Natural killer cell treated with Interleukin-12 subunit alpha and Interleukin-12 subunit beta and Interleukin-15 and Interleukin-18, amount 100 ng/mL, for 72 hours (primary cell): ENCODE measurements at places on chromosomes 1 and 21.
A peak's percentile ranks its signal among the peaks of the same experiment; 100 is the strongest.

DNA sequence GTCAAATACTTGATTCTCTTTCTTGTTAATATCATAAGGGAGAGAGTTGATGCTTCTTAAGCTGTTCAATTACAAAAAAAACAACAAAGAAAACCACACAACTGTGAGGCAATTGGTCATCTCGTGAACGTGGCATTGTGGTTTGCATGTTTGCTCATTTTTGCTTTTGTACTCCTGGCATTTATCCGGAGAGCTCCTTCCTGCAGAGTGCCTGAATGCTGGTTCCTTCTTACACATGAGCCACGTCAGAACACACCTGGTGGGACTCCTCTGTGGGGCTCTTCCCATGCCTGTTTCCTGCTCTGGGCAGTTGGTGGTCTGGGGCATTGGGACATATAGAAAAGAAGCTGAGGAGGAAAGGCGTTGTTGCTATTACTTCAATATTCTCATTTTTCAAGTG is 25.7 kb downstream of the KCNK1 start:
- no peak for DNase-seq

GRCh38 chr1:8222789-8223188 is 95.1 kb upstream of the SLC45A1 start:
- DNase-seq, result no peak

DNA sequence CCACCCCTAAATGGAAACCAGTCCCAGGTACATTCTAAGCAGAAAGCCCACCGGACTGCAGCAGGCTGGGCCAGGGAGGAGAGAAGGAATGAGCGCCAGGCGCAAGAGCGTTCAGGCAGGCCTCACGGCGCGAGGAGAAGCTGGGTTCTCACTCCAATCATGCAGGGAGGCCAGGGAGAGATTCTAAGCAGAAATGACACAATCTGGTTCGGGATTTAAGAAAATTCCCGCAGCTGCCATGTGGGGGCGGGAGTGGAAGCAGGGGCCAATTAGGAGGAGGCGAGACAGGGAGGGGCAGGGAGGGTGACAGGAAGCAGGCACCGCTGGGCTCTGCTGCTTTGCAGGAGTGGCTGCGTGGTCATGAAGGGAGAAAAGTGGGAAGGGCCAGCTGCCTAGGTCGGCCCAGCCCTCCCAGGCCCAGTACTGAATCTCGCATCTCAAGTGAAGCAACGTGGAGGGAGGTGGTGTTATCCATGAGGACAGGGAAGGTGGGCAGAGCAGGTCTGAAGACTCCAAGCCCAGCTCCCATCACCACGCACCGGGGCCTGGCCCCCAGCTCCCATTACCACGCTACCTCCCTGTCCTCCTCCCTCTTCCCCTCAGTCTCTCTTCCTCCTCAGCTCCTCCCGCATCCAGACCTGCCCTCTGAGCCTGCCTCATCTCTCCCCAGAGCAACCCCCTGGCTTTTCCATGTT is 11.8 kb downstream of the NPHP4 start:
- DNase-seq, result no peak

- DNase-seq, result peak; percentile 75
Observed at GRCh38 chr1:205805082-205805711, 7.8 kb downstream of the SLC41A1 start.

DNA sequence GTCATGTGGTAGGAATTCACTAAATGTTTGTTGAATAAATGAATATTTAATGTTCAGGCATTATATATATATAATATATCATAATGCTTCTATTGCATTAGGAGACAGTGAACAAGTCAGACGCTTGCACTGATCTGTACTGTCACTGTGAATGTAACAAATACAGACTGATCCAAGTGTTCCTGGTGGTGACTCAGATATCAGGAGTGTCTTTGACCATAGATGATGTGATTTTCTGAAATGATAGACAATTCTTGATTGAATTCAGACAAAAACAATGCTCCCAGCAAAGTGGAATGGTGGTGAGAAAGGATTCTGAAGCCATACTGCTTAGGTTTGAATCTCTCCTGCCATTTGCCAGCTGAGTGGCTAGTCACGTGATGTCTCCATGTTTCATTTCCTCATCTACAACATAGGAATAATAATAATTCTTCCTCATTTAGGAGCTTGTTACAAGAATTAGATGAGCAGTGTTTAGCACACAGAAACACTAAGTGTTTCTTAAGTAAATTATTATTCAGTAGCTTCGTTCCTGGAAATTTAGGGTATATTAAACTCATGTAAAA is 71.0 kb downstream of the OLFML2B start:
- no peak for DNase-seq

DNA sequence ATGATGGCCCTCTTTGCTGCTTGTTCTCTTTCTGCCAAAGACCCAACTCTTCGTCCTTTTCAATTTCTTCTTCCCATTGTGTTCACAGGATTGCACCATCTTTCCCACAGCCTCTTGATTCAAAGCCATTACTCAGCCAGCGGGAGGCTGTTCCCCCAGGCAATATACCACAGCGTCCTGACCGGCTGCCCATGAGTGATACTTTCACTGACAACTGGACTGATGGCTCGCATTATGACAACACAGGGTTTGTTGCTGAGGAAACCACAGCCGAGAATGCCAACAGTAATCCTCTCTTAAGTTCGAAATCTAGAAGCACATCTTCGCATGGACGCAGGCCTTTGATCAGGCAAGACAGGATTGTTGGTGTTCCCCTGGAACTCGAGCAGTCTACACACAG is 167.4 kb downstream of the LRRC40 start:
- no peak for DNase-seq

DNA sequence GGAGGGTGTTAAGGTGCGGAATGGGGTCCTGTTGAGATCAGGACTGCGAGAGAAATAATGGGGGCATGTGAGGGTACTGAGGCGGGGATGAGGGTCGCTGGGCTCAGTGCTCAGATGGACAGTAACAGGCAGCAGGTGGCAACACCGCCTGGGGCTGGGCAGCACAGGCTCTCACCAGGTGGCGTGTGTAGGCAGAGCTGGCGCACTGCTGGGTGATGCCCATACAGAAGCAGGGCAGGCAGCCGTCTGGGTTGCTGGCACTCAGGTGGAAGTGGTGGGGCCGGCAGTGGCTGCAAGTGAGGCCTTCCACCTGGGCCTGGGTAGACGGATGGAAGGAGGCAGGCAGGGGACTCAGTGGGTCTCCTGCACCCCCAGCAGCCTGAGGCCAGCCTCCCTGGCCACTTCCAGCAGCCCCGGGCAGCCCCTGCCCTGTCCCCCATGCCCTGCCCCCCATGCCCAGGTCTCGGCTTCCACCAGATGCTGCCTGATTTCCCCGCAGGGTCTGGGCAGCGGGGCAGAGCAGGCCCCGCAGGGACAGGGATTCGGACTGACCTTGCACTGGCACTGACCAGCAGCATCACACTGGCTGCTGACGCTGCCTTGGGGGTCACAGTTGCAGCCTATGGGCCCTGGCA is 60.5 kb downstream of the LDLRAD2 start:
- DNase-seq, result no peak

DNA sequence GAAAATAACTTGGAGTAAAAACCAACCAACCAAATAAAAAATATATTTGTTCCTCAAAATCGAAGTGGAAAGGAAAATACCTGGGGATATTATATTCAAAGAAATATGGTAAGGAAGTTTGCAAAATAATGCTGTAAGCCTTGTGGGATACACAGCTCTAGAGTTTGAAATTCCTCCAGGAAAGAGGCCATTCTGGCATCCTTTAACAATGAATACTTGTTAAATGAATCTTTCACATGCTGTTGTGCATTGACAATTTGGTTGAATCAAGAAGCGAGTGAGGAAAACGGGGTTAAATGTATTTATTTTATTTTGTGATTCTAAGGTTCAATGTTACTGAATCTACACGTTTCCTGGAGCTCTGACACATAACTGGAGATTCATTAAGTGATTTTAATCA is 30.5 kb upstream of the NTNG1 start:
- no peak for DNase-seq

DNA sequence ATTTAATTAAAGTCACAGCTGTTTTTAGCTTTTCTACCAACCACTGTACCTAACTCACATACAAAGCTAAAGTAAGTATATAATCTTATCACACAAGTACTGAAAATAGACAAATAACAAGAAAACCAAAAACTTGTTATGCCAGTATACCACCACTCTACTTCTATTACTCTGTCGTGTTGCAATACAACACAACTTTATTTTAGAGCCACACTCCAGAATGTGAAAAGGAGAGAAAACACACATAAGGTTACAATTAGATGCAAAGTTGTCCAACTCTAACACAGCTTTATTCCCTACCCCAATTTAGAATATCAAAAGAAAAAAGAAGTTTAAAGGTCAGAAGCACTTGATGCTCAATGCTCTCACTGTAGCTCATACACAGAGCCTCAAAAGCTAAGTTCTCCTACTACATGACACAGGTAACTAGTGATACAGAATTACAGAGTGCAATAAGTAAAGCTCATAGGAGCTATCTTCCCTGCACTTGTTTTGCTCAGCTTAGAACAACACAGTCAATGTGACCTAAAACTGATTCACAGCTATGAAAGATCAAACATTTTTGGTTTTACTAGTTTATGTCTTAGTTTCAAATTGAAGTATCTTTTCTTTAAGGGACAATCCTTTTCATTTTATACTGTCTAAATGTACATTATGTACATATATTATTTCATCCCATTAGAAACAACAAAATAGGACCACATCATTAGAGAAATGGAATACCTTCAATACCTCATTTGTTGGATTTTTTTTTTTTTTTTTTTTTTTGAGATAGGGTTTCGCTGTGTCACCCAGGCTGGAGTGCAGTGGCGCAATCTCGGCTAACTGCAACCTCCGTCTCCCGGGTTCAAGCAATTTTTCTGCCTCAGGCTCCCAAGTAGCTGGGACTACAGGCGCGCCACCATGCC is 29.2 kb downstream of the EYA3 start:
- DNase-seq, result no peak

DNA sequence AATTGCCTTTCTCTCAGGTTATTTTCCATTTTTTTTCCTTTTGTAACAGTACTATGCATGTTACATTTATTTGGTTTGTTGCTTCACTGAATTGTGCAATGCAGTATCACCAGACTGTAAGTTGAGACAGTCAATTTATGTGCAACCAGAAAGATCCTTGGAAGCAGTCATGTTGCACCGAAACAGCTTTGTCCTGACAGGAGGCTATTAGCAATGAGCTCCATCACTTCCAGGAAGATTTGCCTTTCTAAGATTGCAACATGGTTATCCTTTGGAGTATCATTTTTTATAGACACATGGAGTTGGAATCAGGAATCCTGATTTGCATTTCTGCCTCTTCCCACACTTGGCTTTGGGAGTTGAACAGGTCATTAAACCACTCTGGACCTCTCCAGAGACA is 84.5 kb upstream of the ST6GALNAC5 start:
- no peak for DNase-seq

DNA sequence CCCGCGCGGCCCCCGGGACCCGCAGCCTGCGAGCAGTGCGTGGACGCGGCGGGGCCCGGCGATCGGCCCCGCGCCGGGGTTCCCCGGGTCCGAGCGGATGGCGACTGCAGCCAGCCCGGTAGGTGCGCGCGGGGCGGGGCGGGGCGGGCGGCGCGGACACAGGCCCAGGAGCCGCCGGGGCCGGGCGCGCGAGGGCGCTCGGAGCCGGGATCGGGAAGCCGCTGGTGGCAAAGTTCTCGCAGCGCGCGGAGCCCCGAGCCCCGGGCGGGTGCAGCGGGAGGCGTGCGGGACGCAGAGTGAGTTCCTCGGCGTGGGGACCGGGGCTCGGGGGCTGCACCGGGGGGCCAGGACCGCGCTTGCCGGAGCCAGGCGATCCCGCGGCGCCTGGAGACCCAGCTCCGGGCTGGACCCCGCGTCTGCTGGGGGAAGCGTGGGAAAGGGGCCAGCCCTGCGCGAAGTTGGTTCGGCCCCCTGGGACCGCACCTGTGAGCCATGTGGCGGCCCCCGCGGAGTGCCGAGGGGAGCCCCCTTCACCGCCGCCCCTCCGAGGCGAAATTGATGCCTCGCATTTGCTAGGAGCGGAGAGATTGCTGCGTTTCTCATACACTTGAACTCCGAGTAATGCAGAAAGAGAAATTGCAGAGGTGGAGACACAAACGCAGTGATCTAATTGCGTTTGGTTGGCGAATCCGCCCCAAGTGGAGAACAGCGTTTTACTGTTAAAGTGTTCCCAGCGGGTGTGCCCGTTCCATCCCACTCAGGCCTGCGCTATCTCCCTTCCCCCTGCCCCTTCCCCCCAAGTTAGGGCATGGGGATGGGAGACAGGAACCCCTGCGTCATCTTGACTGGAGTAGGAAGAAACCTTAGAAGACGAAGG is 228.9 kb upstream of the TMEM51 start:
- no peak for DNase-seq

DNA sequence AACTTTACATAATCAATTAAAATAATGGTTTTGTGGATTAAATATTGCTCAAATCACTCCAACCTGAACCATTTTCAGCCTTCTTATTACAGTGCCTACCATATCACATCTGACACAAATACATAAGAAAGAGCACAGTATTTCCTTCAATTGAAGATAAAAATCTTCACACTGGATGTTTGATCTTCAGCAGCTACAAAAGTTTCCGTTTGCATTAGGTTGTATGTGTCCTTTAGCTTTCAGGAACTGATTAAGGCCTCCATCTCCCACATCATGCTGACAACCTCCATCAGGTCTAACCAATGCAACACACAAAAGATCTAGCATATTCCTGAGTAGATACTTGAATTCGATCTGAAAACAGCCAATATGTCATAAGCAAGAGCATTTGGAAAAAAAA is 195.1 kb upstream of the NR5A2 start:
- DNase-seq, result no peak

DNA sequence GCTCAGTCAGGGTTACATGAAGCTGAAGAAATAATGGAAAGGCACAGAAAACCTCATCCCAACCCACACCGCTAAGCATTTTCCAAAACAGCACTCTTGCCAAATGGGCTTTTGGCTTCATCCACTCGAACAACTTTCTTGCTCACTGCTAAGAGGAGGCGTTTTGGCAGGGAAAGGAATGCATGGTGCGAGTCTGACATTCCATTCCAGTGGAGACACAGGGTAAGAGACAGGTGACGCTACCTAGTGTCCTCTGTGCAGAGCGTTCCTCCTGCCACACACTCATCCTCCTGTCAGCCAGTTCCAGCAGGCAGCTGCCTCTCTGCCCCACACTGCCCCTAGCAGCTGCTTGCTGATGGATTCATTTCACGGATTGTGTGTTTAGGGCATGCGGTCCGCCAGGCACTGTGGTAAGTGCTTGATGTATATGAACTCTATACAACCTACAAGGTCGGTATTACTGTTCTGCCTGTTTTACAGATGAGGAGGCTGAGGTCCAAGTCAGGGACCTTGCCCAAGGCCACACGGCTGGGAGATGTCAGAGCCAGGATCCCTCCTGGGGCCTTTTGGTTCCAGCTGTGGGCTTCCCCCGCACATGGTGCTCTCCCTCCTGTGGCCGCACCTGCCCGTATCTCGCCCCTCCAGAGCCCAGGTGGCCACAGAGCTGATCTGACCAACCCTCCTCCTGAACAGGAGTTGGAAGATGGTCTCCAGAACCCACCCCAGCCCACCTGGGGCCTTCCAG is 25.7 kb upstream of the BACE2 start:
- no peak for DNase-seq

GRCh38 chr21:45056917-45057560 is 17.3 kb upstream of the ADARB1 start:
- no peak for DNase-seq

GRCh38 chr1:195193134-195193533 is 1415.1 kb downstream of the KCNT2 start:
- no peak for DNase-seq
